Activated naive CD4-positive, alpha-beta T cell treated with anti-CD3 and anti-CD28 coated beads, Interleukin-2, amount 50 U/mL, for 16 hours (primary cell): ENCODE measurements at places on chromosomes 7 and 10.

GRCh38 chr10:63255316-63255715 lies 122.2 kb downstream of the NRBF2 start:
- no peak for DNase-seq

- no peak for DNase-seq
These were observed 231.8 kb downstream of the KCNMA1 start for GRCh38 chr10:77405771-77406241.

DNA sequence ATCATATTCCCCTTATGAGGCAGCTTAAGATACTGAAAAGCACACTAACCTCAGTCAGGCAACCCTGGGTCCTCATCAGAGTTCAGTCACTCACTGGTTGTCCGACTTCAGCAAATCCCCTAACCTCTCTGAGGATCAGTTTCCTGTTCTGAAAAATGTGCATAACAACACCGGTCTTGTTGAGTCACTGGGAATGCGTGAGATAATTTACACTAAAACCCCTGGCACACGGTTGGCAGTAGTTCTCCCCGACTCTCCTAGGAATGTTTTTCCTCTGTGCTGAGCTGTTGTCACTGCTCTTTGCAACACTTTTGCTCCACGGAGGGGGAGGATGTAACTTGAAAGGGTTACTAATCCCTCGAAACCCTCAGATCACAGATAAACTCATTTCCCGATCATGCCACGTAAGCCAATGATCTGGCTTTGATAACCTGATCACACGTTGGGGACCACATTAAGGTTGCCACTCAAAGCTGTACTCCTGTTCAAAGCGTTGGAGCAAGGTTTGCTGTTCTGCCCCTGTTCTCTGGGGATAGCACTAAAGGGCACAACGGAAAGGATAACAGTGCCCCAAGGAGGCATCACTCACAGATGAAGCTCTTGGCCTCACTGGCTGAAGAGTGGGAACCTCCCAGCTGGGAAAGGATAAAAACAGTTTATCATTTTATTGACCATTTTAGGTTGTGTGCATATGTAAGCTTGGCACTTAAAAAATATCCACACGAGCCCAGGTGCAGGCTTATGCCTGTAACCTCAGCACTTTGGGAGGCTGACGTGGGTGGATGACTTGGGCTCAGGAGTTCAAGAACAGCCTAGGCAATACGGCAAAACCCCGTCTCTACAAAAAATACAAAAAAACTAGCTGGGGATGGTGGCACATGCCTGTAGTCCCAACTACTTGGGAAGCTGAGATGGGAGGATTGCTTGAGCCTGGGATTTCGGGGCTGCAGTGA lies 5.0 kb upstream of the RBM17 start:
- peak; percentile 68 for DNase-seq

DNA sequence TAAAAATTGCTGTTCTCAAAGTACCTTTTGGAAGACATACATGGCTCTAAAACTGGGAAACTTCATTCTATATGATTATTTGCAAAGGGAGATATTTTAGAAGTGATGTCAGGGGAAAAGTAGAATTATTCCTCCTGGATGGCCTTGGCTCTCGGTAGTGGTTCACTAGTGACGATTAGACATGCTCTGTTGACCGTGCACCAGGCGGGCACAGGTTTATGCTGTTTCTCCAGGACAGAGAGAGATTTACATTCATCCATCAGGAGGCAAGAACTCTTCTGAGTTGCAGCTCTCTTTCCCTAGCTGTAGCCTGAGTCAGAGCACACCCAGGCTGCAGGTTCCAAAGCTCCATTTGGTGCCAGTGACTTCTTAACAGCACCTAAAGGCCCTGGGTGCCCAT lies 184.9 kb upstream of the WDR11 start:
- DNase-seq, result no peak

DNA sequence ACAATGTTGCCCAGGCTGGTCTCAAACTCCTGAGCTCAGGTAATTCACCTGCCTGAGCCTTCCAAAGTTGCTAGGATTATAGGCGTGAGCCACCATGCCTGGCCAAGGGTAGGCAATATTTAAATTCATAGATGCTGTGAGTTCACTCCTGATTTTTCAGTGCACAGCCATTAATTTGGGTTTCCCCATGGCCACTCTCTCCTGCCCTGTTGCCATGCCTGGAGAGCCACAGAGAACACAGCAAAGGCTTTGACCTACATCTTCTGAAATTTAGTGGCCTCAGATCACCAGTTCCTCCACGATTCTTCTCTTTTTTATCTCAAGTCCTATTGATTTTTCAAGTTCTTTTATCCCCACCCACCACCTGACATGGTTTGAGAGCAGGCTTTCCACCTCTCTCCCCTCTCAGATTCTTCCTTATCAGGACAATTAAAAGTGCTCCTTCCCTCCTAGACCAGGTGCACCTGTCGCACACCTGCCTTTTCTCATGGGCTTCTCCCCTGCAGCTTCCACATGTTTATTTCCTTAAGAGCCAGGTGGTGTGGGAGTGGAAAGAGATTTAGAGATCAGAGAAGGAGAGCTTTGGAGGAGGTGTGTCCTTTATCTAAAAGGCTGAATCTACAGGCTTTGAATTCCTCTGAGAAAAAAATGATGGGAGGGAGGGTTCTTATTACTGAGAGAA lies 123.8 kb downstream of the ADRA2A start:
- no peak for DNase-seq

GRCh38 chr10:77673101-77673500 lies 35.5 kb upstream of the KCNMA1 start:
- DNase-seq, result no peak

GRCh38 chr7:29606830-29607229 lies 43.2 kb downstream of the PRR15 start:
- DNase-seq, result no peak

DNA sequence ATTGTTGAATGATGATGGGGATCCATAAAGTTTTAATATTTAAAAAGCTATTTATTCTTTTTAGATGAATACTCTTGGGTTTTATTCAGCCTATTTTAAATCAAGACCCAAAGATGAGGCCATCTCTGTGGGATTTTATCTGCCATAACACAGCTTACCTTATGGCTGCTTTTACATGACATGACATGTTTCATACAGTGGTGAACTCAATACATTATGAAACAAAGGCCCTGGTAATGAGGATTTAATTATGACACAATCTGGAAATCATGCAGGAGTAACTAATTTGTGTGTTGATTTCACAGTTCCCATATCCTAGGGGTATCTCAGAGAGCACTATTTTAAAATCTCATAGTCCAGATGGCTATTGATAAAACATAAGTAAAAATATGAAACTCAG lies 661.8 kb upstream of the FZD8 start:
- DNase-seq, result no peak

GRCh38 chr10:7503190-7503589 lies 92.4 kb upstream of the SFMBT2 start:
- DNase-seq, result no peak

DNA sequence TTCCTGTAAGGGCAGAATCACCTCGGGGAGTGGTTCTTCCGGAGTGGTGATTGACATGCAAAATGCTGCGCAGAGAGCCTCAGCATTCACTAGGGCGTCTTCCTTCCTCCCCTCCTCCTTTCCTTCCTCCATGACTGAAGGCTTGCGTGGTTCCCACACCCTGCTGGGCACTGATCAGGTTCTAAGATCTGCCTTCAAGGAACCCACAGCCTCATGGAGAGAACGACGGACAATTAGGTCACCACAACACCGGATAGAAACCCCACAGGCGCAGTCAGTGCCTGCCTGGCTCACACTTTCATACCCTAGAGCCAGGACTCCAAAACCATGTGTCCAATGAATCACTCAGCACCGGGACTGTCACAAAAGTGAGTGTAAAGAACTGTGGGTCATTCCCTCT lies 131.3 kb downstream of the DPP6 start:
- no peak for DNase-seq

DNA sequence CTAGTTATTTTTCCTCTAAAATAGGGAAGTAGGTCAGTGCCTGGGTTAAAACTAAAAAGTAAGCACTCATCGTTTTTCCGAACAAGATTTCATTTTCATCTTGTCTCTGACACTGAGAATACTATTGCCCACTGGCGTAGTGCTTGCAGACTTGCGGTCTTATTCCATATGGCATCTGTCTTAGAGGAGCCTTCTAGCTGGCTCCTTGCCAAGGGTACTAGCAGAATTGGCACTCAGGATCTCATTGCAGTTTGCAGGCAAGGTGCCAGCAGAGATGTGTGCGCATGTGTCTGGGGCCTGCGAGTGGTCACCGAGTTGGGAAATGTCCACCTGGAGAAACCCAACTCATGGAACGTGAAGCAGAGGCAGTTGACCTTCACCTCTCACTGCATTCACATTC lies 143.4 kb downstream of the CELF2 start:
- no peak for DNase-seq

DNA sequence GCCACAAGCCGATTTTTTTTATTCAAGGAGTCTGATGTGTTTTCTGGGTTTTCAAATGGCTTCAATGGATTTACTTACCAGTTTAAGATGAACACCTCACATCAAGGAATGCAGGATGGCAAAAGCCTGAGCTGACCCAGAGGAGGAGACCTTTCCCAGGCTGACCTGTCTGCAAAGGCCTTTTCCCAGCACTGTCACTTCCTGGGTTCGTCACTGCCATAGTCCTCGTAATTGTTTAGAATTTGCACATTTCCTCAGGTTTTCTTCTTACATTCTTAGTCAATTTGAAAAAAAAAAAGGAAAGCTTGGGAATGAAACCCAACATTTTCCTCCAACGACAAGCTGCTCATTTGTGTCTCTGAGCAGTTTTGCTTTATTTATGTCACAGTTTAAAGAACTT lies 42.0 kb downstream of the PTER start:
- no peak for DNase-seq

DNA sequence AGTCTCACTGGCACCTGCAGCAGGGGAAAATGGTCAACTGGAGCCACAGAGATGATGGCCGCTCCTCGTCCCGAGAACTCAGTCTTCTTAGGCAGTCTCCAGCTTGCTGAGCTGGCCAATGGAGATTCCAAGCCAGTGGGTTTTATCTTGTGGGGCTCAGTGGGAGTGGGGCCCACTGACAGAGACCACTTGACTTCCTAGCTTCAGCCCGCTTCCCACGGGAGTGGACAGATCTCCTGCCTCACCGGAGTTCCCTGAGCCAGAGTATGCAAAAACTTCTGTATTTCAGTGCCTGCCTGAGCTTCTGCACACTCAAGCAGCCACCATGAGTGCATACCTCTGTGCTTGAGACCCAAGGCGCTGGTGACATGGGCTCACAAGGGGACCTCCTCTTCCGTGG lies 105.8 kb downstream of the ZWINT start:
- DNase-seq, result no peak

DNA sequence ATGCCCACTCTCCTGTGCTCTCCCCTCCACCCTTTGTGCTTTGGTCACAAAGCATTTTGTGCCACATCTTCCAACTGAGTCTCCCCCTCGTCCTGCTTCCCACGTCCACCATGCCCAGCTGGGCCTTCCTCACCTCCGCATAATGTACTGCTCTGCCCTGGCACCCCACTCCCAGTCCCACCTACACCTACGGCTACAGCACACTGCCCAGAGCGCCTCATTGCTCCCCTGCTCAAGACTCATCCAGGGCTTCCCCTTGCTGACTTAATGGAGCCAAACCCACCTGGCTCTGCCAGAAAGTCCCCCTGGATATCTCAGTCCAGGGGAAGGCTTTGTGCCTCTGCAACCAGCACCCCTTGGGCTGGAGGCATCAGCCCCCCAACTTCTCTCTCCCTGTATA lies 299.2 kb upstream of the ZMIZ1 start:
- no peak for DNase-seq

- no peak for DNase-seq
These were observed 26.1 kb downstream of the PRLHR start for GRCh38 chr10:118569241-118569881.

GRCh38 chr10:99674762-99675161 lies 15.5 kb downstream of the ENTPD7 start:
- no peak for DNase-seq

DNA sequence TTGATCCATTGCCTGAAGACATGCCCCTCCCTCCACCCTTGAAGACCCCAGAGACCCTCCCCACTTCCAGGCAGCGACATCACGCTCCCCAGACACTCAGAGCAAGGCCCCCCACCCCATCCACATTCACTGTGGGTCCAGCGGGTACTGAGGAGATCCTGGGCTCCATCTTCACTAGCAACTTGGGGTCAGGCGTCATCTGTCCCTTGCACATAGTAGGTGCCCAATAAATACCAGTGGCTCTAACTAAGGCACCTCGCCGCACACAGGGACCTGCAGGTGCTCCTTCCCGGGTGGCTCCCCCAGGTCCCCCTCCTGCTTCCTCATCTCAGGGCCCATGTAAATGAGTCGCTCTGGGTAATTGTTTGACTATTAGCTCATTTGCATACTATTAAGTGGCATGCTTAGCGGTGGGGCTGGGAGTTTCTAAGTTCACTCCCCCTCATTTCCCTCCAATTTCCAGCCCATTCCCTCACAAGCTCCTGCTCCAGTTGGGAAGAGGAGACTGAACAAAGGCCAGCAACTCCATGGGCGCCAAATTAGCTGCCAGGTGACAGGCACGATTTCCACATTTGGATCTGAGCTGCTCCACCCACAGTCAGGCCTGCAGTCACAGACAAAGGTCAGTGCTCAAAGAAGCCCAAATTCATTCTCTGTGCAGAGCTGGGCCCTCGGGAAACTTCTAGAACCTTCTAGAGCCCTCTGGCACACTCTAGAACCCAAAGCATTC lies 29.7 kb downstream of the EBF3 start:
- DNase-seq, result no peak

GRCh38 chr10:62992145-62992721 lies 140.9 kb upstream of the NRBF2 start:
- no peak for DNase-seq

GRCh38 chr7:137625197-137625596 lies 221.6 kb downstream of the DGKI start:
- DNase-seq, result no peak

DNA sequence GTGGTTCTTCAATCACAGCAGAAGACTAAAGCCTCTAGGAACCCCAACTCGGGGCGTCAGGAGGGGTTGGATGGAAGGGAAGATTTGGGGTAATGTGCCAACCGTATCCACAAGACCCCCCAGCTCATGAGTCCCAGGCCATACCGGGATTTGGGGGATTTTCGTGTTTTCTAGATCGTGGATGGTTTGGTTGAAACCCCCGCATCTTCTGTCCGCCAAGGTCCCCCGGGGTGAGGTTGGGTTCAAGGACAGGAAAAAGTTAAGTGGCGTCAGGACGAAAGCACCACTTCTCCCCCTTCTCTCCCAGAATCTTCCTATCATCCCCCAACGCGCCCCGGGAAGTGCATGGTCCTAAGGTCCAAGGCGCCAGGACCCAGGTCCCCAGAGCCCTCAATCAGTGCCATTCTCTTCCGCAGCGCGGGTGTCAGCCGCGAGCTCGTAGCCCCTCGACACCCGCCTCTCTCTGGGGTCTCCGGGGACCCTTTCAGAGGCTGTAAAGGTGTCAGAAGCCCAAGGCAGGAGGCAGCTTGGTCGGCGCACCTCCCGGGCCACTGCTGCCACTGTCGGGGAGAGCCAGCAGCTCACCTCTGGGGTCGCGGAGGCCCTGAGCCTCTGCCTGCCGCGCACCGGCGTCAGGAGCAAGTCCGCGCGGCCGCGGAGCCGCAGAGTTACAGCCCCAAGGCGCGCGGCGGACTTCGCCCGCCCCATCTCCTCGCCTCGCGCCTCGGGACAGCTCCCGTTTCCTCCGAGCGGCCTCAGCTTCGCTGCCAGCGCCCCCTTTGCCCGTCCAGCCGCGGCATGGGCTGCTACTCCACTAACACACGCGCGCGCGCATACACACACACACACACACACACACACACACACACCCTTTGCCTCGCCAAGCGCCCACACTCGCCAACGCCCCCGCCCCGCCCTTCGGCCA lies 1.5 kb downstream of the MKX start:
- DNase-seq, result peak; percentile 38
